ENCODE measurements at places on chromosomes 2 and 18.

- no peak for DNase-seq
These were observed 117.1 kb upstream of the DTNA start for GRCh38 chr18:34592961-34593382.

DNA sequence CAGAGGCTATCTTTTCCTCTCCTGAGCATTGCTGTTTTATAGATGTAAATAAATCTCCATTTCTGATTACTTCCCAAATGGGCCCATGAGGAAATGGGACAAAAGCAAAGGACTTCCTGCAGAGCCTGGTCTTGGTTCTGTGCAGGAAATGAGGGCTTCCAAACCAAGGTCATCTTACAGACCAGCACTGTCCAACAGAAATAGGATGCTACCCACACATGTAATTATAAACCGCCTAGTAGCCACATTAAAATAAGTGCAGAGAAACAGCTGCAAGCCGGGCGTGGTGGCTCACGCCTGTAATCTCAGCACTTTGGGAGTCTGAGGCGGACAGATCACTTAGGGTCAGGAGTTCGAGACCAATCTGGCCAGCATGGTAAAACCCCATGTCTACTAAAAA is 6.2 kb downstream of the TTL start:
- no peak for DNase-seq

DNA sequence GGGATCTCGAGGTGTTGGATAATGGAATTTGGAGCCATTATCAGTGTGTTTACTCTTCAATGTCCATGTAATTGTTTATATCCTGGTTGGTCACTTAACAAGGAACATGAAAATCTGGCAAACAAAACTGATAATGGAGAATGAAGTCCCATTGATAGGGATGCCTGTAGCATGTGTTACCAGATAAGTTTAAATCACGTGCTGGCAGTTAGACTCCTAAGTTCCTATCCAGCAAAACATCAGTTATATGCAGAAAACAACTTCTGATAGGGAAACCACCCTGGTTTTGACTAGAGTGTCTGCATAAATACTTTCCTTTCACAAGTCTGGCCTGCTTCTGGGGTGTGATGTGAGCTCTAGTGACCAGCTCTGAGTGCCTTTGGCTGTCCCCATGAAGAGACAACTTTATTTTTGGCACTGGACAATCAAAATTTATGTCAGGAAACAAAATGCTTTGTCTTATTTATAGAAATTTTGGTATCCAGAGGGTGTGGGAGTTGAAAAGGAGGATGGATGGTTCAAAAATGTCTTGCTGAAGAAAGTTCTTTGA is 82.0 kb downstream of the FHOD3 start:
- no peak for DNase-seq

DNA sequence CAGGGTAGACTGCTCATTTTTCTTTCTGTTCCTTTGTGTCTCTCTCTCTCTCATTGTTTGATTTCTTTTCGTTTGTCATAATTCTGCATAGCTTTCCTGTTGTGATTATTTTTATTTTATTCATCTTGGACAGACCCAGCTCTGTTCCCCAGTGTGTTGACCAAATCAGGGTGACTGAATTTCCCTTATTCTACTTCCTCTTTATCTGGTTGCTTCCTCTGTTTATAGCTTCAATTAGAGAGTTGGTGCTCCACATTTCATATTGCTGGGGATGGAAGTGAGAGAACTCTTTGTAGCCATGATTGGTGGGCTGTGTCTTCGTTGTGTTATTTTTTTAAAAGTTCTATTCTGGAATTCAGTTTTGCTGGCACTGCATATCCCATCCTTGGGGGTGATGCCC is 19.1 kb downstream of the PROKR1 start:
- DNase-seq = no peak

GRCh38 chr2:237025090-237025865 is 60.4 kb upstream of the COPS8 start:
- no peak for DNase-seq

- DNase-seq = no peak
These were observed 44.5 kb downstream of the MAP3K2 start for GRCh38 chr2:127343277-127343676.

DNA sequence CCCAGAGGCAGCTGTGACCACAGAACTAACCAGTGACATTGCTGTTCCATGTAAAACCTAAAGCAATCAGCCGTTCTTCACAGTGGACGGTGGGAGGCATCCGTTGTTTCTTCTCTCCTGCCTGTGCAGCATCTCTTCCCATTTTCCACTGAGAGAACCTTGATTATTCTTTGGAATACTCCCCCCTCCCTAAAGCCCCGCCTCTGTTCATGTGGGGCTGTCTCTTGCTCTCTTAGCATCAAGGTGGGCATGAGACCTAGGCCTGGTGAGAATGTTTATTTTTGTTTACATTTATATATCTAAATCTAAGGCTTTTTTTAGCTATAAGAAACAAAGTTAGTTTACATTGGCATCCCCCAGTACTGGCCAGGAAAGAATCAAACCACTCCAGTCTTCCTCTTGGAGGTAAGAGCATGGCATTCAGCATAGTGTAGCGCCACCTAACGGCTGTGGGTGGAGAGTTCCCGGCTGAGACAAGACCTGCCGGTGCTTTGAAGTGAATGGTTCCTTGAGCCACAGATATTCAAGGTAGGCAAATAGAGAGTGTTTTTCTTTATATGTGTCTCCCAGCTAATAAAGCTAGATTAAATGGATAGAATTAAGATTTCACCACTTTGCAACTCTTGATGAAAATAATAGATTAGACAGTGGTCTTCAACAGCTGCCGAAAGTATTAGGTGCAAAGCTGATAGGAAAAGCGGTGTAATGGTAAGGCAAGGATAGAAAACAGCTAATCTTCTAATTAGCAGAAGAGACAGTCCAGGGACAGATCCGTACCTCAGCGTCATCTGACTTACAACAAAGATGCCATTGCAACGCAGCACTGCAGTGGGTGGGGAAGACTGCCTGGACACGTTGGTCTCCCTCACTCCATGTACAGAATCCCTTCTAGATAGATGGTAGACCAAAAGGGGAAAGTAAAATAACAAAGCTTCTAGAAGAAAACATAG is 219.6 kb upstream of the RAB12 start:
- no peak for DNase-seq

- no peak for DNase-seq
These were observed 36.0 kb downstream of the SULT1C2 start for GRCh38 chr2:108324531-108325255.

DNA sequence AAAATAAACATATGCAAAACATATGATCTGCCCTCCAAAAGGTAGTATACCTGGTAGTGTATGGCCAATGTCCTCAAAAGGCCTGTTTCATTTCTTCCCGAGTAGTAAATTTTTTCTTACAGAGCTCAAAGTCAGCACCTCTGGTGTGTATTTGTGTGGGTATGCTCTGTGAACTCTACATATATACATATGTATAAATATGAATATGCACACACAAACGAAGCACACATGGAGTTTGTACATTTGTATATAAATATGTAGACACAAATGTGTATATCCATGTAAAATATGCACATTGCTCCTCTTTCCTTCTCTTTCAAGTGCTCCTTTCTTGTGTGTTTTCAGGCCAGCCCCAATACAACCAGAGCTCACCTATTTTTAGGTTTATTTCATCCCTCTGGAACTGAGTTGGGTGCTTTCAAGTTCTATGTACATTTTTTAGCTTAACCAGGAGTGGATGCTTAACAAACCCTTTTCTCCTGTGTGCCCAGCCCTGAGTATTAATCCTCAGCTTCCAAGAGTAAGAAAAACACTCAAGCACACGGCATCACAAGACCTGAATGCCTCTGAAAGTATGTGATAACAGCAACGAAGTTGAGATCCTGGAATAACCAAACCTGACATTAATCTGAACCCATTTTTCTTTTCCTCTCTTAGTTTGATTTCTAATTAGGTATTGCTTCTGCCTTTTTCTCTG is 12.2 kb upstream of the GALNT5 start:
- DNase-seq = no peak

- DNase-seq = no peak
These were observed 47.9 kb upstream of the KCNF1 start for GRCh38 chr2:10863837-10864236.

DNA sequence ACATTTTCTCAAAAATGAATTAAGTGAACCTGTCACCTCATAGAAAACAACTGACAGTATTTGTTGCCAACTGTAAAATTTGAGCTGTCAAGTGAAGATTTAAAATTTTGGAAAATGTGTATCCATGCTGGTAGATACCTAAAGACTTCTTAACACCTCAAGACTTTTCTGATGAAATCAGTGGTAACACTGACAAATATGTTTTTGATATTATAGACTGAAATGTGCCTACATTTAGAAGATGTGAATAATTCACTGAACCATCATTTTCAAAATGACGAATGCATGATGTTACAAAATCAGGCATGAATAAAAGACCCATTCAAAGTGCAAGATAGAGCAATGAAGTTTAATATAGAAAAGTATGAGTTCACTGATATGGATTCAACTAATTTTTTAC is 51.5 kb upstream of the ASPRV1 start:
- no peak for DNase-seq

- no peak for DNase-seq
These were observed 373 bp downstream of the EIPR1 start for GRCh38 chr2:3377279-3377611.

GRCh38 chr2:230184727-230185578 is 34.8 kb downstream of the SP110 start:
- DNase-seq = no peak

DNA sequence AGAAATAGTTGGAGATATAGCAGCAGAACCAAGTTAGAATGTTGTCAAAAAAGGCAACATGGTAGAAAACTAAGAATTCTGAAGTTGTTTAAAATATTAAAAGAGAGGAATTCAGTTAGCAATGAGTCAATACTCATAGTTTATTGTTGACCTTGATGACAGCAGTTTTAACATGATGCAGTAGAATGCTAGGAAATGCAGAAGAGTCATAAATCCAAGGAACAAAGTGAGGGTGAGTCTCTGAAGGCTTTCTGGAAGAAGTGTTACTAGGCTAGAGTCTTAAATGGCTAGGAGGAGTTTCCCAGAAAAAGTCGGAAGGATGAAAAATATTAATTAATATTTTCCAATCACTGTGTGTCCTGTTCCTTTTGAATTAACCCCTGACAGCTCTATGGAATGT is 807.3 kb downstream of the TSN start:
- DNase-seq = no peak

DNA sequence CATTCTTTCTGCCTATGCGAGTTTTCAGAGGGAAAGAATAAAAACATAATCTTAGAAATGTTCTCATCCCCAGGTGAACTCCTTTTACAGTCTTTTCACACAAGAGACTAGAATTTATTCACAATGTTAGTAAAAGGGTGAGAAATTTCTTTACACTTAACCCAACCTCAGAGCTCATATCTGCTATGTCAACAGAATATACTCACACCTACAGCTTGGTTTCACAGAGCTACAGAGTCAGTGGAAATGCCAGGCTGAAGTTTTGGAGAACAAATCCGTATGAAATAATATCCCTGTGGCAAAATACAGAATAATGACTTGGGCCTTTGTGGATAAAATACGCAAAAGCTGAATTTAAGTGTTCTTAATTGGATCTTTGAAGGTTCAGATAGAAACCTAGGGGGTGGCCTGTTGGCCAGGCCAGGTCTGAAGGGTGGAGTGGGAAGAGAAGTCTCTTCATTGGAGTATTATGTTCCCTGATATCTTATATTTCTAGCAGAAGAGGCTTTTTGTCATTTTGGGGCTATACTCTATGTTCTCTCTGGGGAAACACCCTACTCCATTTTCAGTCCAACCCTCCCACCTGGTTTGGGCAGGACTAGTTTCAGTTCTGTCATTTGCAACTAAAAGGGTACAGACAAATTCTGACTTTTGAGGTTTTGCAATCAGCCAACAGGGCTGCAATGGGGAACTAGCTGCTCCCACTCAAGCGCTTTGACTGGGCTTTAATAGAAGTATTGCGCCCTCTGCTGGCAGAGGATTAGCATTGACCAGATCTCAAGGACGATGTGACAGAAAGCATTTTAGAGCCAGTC is 25.7 kb downstream of the FBXO48 start:
- peak; percentile 55 for DNase-seq

DNA sequence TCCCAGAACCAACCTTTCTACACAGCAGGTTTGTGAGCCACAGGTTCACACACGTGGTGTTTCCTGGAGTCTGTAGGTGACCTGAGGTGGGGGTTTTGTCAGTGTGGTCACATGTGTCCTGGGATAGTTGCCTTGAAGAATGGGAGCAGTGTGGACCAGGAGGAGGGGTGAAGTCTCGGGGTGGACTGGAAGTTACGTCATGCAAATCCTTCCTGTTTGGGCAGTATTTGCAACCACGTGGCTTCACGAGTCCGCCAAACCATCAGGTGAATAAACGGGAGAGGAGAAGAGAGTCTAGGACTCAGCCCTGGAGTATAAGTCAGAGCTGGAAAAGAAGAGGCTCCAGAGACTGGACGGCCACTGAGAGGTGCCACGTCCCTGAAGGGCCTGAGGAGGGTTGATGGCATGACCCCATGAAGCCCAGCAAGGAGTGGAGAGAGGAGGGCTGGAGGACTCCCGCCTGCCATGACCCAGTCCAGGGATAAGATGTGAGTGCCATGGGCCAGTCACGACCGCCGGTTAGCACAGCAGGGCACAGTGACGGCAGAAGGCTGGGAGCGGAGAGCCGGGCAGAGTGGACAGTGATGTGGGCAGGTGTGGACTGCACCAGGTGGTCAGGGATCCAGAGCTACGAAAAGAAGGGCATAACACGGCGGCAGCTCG is 16.5 kb downstream of the LPIN1 start:
- no peak for DNase-seq

DNA sequence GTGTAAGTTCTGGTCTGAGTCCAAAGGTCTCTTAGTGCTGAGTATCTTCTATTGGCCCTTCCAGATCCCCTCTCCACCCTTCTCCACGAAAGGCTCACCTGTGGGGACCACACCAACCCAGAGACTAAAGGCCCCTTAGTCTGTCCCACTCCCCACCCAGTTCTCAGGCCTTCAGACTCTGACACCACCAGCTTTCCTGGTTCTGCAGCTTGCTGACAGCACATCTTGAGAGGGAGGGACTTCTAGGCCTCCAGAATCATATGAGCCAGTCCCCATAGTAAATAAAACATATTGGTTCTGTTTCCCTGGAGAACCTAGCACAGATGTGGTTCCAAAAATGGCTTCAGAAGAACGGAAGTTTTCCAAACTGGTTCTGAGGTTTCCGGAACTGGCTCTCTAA is 38.5 kb upstream of the KLF11 start:
- DNase-seq = no peak

GRCh38 chr18:58499527-58500221 is 129.2 kb downstream of the ALPK2 start:
- no peak for DNase-seq

Measured in activated T-helper 1 cell treated with Interleukin-2 at 50 U/mL for 16 hours (primary cell).